ENCODE measurements at places on chromosomes 13 and 19.

GRCh38 chr13:75445717-75446499 lies 36.1 kb downstream of the TBC1D4 start:
- no peak for DNase-seq

- DNase-seq: no peak
These were observed 121.7 kb downstream of the POSTN start for GRCh38 chr13:37476874-37477273.

GRCh38 chr19:43524922-43525835 lies 1.8 kb downstream of the ETHE1 start:
- DNase-seq: no peak

DNA sequence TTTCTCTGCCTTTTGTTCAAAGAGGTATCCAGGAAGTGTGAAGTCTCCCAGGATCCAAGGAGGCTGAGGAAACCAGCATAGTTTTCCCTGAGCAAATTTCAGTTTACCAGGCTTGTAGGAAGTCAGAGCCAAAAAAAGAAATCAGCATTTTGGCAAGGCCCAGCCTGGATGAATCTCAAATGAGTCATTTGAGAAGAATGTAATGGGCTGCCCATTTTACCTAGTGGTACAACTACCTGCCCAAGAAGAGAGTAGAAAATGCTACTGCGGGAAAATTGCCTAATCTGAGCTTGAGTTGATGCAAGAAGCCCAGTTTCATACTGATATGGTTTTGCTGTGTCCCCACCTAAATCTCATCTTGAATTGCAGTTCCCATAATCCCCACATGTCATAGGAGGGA lies 284.1 kb upstream of the ZNF507 start:
- DNase-seq: no peak

DNA sequence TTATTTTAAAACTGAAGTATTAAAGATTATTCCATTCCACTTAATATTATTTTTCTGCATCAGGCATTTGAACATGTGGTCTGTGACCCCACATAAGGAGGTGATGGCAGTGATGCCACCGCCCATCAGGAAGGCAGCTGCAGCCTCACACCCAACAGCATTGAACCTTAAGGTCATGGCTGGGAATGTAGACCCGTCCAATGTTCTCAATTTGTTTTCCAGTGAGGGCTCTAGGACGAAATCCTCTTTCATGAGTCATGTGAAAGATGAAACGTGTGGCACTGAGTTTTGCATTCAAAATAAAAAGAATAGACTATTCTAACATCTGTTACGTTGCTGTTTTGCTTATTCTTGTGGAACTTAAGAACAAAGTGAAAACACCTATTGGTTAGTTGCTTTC lies 74.5 kb upstream of the ANKRD10 start:
- no peak for DNase-seq

GRCh38 chr13:112893570-112894422 lies 75.2 kb upstream of the MCF2L start:
- no peak for DNase-seq

DNA sequence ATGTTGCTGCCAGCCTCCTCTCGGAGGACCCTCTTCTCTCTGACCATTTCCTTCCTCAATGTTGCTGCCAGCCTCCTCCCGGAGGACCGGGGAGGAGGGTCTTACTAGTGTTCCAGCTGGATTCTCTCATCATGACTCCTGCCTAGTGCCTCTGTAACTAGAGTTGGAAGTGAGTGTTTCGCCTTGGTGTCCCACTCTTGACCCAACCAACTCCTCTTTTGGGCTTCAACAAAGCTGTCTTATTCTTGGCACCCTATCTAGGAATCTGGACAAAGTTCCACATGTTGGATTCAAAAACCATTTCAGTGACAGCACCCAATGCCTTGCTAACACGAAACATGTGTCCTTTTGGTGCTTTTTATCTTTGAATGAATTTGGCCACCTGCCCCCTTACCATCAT lies 165.4 kb downstream of the GPC5 start:
- no peak for DNase-seq

GRCh38 chr19:8441725-8442544 lies 2.8 kb upstream of the HNRNPM start:
- DNase-seq: no peak

GRCh38 chr13:108266321-108266990 lies 3.1 kb upstream of the TNFSF13B start:
- no peak for DNase-seq

DNA sequence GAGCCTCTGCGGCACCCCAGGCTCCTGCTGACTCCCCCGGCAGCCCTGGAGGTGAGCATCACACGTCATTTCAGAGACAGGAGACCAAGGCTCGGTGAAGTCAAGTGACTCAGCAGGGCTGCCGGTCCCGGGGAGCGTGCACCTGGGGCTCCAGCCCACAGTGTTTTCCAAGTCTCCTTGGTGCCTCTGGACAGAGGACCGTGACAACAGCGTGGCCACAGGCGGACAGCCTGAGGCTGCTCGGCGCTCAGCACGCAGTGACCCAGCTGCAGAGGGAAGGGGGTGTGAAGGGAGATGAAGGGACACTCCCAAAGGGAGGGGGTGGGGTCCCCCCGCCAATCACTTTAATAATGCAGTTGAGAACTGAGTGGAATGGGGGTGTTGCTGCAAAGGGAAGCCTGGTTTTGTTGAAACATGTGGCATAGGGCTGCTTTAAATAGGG lies 17.5 kb upstream of the ASPDH start:
- no peak for DNase-seq

- no peak for DNase-seq
These were observed 8.9 kb upstream of the OR1I1 start for GRCh38 chr19:15072930-15073647.

DNA sequence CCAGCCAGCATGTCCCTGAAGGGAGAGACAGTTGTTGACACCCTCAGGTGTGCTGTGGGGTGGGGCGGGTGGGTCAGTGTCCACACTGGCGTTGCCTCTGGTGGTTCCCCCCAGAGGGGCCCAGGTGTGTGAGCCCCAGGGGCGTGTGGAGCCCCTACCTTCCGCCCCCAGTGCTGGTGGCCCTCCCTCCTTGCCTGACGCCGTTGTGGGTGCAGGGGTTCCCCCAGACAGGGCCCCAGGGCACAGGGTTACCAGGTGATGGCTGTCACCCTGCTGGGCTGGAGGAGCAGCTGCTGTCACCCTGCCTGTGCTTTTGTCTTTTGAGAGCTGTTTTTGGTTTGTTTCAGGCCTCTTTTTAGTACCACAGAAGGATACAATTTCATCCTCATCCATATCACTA lies 27.2 kb downstream of the ATP4B start:
- DNase-seq: no peak

DNA sequence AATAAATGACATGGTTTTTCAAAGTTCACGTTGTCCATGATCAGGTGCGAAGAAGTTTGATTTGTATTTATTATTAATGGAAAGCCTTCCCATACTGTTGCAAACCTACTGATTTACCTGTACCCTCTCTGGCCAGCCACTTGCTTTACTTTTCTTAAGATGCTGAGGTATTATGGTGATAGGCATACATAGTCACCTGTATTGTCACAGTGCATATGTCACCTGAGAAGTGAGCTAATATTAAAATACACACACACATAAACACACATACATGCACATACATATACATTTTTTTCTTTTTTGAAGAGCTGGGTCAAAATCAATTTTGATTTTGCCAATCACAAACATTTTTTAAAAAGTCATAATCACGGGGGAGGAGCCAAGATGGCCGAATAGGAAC lies 72.1 kb downstream of the RNASEH2B start:
- no peak for DNase-seq

GRCh38 chr13:104854007-104854406 lies 1681.5 kb downstream of the EFNB2 start:
- DNase-seq: no peak

- DNase-seq: no peak
These were observed 8.6 kb downstream of the BRCA2 start for GRCh38 chr13:32323912-32324311.

DNA sequence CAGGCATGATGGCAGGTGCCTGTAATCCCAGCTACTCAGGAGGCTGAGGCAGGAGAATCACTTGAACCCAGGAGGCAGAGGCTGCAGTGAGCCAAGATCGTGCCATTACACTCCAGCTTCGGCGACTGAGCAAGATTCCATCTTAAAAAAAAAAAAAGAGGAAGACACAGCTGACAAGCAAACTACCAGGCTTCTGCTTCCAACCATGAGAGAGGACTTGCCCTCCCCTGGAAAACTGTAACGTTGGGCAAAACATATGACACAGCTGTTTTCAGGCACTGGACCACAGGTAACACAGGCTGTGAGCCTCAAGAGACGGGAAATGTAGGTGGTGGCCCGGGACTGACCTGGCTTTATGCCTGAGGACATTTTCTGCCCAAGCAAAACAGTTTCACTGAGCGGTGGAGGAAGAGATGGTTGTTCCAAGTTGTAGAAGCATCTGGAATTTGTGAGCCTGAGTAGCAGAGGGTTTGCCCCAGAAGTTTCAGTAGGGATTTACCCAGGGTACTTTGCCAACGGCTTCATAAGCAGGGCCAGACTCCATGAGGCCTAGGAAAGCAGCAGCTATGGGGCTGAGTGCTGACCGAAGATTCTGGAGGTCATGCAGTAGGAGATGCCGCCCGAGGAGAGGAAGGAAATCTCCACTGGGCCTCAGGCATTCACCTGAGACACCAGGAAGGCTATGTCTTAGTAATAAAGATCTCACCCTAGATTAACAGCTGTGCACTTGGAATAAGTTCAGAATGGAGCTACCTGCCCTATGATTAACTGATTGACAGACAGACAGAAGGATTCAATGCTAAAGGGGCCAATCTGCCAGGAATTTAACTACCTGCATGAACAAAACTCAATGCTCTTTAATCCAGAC lies 88.0 kb downstream of the ABCC4 start:
- DNase-seq: no peak

DNA sequence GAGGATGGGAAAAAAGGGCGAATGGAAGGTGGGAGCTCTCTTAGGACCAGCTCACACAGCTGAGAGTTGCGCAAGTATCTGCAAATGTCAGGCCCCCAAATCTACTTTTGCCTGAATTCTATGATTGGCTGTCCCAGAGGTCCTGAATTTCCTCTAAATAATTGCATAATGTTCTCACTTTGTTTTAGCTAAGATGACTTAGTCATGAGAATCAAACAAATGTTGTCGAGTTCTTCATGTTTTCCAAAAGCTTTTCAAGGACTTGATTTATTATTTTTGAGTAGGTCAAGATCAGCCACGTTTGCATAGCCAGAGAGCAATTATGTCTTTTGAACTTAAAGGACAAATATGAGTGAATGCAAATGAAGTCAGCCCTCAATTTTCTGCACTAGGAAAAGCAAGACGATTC lies 246.6 kb upstream of the MAB21L1 start:
- DNase-seq: no peak

GRCh38 chr13:88285329-88285728 lies 614.2 kb downstream of the SLITRK5 start:
- DNase-seq: no peak

DNA sequence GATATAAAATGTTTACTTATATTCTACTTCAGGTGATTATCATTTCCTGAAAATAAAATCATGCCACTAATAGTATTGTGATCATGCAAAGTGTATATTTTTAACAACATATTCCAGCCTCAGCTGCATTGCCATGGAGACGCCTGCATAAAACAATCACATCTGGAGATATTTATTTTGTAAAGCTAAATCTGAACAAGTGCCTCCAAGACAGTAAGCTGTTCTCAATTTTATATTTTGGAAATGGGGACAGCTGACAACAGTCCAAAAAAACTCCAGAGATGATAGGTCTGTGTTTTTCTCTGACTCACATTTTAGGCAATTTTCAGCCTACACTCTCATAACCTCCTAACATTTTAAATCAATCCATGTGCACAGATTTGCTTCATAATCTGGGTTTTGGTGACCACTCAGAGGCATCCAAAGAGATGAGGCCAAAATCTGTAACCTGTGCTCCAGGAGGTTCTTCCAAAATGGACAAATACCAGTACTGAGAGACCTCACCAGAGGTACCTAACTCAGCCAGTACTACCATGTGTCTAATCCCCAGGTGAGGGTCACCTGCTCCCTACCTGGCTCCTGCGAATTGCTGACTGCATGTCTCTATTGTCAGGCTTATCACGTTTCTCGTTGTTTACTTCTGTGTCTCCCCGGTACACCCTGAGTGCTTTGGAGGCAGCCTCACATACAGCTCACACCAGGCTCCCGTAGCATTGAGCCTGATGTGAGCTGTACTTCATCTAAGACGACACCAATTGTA lies 62.7 kb downstream of the COL4A1 start:
- DNase-seq: no peak

GRCh38 chr19:30590596-30591229 lies 218.5 kb downstream of the ZNF536 start:
- DNase-seq: no peak

GRCh38 chr19:20858218-20858617 lies 64.8 kb upstream of the ZNF85 start:
- no peak for DNase-seq

DNA sequence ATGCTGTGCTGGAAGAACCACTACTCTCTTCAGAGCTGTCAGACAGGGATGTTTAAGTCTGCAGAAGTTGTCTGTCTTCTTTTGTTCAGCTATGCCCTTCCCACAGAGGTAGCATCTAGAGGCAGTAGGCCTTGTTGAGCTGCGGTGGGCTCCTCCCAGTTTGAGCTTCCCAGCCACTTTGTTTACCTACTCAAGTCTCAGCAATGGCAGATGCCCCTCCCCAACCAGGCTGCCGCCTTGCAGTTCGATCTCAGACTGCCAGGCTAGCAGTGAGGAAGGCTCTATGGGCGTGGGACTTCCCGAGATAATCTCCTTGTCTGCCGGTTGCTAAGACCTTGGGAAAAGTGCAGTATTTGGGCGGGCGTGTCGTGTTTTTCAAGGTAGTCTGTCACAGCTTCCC lies 42.1 kb upstream of the UQCRFS1 start:
- DNase-seq: no peak

GRCh38 chr13:111640006-111640405 lies 319.6 kb downstream of the TEX29 start:
- DNase-seq: no peak

DNA sequence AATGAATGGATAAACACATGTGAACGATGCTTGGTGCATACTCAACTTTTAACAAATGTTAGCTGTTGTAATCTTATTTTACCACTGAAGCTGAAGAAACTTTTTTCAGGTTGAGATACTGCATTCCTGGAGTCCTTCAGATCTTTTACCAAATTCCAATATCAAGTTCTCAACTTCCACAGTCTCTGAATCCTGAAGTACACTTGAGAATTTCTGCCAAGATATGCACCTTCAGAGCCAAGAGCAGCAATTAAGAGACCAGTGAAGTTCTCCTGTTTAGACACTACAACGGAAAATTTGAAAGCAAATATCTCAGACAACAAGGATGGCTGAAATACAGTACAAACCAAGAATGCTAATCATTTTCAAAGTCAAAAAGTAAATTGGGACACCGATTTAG lies 84.6 kb upstream of the MTIF3 start:
- no peak for DNase-seq

Data from T-helper 2 cell (primary cell).